AG09309 (cell line): ENCODE measurements at places on chromosomes 12 and 14.

DNA sequence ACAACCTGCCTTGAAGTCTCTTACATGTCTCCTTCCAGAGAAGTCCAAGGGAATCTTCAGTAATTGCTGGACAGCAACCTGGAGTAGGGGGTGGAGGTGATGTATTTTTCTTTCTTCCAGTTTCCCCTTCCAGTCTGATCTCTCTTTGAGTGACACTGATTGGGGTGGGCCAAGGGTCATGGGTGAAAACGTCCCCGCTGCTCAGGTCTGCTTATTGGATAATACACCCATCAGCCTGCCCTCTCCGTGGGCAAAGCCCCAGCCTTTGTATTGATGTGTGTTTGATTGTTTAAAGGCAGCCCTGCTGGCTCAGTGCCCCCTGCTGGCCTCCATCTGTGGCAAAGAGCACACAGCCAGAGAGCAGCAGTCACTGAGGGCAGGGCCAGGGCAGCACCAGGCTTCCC lies 35.7 kb upstream of the ATP2A2 start:
- no peak for DNase-seq

DNA sequence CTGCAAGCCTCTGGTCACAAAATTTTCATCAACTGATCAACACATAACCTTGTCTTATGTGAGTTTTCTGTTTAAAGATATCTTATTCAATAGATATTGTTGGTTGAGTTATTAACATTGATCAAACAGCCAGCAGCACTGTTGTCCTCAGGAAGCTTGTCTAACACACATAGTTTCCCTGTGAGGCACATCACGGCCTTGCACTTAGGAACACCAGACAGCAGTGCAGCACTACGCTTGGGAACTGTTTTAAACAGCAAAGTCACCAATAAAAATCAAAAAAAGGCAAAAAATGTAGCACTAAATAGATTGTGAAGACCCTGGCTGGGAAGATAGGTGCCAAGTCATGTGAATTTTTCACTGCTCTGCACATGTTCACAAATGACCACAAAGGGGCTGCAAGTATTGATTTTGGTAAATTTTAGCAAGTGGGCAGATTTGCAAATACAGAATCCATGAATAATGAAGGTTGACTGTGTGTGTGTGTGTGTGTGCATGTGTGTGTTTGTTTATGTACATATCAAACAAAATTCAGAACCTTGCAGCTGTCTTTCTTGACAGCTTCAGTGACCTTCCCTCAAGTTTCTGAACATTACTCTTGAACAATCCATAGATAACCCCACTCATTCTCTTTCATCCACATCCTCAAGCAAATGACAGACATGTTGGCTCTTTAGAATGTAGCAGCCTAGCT lies 28.9 kb downstream of the VDR start:
- DNase-seq, result no peak

- DNase-seq, result no peak
Observed at GRCh38 chr12:77572371-77572770, 258.3 kb upstream of the NAV3 start.

DNA sequence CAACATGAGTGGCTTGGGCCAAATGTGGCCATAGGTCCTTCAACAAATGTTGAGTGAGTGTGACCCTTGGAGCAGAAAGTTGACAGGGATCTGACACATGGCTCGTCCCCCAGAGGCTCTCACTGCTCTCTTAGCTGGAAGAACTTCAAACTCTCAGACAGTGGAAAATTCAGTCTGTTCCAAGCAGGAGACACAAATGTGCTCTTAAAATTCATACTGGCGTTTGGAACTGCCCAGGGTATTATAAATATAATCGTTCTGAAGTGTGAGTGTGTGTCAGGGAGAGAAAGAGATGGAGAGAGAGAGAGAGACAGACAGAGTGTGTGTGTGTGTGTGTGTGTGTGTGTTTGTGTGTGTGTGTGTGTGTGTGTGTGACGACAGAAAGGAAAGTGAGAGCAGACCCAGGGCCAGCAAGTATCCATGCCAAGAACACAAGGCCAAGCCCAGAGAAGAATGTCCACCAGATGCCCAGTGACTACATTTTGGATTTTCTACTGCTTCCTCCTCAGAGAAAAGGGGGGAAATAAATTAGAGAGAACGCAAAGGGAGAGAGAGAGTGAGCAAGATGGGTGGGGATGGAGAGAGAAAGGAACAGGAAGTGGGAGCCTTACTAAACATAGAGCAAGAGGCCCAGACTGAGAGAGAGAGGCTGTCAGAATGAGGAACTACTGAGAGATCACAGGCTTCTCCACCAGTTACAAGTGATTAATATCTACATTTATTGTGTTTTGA lies 193.6 kb upstream of the NUDT4 start:
- no peak for DNase-seq

DNA sequence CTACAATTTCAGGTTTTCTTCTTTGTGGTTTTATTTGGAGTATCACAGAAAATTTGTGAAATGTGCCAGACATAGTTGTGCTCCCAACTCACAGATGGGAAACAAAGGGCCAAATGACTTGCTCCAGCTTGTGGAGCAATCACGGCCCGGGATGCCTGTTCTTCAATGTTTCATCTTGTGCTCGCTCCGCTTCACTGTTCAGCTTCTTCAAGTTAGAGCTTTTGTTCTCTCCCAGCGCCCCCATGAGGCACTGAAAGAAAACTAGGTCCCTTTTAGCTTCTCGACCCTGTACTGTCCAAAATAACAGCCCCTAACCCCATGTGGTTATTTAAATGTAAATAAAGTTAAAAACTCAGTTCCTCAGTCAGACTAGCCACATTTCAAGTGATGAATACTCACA lies 187.9 kb upstream of the STXBP6 start:
- no peak for DNase-seq

DNA sequence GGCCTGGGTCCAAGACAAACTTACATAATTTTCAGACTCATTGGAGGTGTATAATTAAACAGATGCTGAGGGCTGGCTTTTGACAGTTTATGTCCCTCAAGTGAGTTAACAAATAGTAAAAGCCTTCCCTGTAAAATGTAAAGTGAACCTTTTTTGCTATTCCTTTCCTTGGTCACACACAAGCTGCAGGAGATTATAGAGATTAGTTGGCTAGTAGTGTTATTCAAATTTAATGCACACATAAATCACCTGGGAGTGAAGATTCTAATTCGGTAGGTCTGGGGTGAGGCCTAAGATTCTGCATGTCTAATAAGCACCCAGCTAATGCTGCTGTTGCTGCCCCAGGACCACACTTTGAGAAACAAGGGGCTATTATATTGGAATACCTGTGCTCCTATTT lies 206.2 kb upstream of the SSTR1 start:
- DNase-seq, result no peak

DNA sequence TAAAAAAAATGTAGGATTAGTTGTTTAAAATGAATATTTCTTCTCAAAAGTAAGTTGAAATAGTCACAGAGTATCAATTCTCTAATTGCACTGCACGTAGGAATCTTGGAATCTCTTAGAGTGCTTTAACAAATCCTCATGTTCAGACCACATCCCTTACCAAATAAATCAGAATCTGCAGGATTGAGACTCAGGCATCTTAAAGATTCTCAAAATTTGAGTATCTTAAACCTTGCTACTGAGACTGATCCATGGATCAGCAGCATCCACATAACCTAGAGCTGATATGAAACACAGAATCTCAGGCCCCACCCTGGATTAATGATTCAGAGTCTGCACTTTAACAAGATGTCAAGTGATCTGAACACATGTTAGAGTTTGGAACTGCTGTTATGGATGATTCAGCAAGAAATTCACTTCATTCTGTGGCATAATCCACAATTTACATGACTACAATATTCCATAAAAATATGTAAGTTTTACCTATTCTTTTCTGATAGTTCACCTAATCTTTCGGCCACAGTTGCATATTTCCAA lies 58.7 kb downstream of the ADAMTS20 start:
- no peak for DNase-seq

DNA sequence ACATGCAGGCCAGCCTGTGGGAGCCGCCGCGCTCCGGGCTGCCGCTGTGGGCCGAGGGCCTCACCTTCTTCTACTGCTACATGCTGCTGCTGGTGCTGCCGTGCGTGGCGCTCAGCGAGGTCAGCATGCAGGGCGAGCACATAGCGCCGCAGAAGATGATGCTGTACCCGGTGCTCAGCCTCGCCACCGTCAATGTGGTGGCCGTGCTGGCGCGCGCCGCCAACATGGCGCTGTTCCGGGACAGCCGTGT lies 2.9 kb downstream of the TMEM121 start:
- DNase-seq, result no peak

- DNase-seq, result no peak
Observed at GRCh38 chr12:71876137-71876799, 36.7 kb downstream of the TBC1D15 start.

- DNase-seq, result no peak
Observed at GRCh38 chr14:98028162-98028561, 1231.0 kb downstream of the VRK1 start.

DNA sequence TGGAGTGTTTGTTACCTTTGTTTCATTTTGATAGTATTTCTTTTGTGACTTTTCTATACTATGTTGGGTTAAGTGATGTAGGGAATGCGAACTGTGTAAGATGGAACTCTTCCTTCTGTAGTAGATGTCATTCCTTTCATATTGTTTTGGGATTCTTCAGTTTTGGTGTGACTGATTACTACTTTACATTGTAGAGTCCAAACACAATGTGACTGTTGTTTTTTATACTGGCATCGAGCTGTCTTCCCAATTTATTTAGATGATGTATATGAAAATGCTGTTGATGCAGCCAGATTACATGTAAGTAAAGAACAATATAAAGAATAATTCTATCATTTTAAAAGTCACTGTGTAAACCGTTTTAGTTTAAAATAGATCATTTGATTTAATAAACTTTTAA lies 34.7 kb downstream of the WASHC4 start:
- DNase-seq, result no peak

- no peak for DNase-seq
Observed at GRCh38 chr12:6489449-6489848, 3.6 kb downstream of the MRPL51 start.

DNA sequence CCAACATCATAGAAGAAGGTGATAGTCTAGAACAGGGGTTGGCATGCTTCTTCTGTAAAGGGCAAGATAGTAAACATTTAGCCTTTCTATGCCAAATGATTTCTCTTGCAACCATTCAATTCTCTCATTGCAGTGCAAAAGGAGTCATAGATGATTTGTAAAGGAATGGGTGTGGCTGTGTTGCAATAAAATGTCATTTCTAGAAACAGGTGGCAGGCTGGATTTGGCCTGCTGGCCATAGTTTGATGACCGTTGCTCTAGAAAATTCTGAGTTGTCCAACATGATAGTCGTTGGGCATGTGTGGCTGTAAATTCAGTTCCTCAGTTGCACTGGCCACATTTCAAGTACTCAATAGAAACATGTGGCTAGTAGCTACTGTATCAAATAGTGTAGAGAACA lies 21.7 kb downstream of the SMCO2 start:
- no peak for DNase-seq

DNA sequence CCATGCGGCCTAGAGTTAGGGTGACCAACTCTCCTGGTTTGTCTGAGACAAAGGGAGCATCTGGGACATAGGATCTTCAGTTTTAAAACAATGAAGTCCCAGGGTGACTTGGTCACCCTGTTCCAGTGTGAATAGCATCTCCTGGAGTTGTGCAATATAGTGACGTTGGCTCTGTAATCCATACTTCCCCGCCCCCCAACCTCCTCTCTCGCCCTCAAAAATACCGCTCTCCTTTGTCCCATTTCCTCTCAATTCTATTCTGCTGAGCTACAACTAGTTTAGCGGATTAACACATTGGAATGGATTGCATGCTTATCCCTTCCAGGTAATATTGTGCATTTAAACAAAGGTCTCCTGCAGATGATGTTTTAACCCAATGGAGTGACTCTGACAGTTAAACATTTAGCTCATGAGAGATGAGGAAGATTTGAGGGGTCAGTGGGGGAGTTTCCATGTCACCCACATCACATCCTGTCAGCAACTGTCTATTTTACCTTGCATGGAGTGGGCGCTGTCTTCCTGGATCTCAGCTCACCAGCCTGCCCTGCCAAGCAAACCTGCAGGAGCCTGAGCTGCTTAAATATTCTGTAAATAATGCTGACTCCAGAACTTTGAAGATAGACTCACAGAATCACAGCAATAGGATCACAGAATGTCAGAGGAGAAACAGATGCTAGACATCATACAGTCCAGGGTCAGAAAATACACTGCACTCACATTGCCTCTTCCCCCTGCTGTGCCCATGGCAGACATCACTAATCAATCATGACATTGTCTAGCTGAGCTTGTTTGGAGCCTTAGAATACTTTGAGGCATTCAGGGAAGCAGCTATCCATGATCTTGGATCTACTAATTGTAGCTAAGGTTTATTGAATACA lies 43.0 kb downstream of the MAP1LC3B2 start:
- DNase-seq, result no peak

DNA sequence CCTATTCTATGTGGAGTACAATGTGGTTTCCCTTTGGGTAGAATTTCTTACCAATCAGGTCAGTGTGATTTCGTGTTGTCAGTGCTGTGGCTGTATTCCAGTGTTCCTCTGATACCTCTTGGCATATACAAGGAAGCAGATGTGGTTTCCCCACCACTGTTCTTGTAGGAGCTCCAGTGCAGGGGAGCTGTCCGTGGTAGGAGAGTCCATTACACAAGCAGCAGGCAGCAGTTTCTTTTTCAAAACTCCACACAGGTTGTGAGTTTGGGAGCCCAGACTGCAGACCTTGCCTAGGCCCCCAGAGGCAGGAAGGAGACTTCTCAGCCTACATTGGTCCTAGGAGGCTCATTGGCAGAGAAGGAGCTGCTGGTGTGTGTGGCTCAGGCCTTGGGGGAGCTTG lies 452.8 kb downstream of the AACS start:
- DNase-seq, result no peak

DNA sequence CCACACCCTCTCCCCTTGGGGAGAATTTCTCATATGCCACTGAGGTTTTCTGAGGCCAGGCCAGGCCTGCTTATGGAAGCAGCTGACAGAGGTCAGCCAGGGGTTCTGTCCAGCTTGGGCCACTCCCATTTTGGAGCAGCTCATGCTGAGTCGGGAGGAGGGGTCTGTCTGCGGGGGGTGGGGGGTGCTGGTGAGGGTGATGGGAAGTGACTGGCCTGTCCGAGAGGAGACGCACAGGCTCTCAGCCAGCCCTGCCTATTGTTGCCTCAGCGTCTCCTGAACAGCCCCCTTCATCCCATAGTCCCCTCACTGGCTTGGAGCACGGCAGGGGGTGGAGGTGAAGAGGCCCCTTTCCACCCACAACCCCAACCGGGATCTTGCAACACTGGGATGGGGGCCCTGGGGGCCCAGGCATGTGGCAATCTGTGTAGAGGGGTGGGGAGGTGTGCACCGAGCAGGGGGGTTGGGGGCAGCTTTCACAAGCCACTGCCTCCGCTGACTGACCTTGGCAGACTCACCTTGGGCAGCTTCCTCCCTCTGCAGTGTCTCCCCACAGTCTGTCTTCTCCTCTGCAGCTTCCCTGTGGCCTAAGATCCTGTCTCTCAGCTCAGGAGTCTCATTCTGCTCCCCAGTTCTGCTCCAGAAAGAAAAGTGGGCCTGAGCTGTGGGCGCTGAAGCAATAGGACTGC lies 5.5 kb downstream of the CEBPE start:
- no peak for DNase-seq

DNA sequence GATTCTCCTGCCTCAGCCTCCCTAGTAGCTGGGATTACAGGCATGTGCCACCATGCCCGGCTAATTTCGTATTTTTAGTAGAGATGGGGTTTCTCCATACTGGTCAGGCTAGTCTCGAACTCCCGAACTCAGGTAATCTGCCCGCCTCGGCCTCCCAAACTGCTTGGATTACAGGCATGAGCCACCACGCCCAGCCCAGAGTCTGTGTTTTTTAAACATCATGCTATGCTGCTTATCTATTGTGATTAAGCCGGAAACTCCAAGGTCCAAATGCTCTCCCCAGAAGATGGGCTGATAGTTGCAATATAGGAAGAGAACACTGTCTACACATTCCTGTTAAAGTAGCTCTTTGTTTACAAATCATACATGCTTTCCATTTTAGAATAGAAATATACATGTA lies 30.5 kb upstream of the MAX start:
- no peak for DNase-seq

GRCh38 chr12:1848745-1849144 lies 28.4 kb downstream of the LRTM2 start:
- no peak for DNase-seq
